Muscle of arm (tissue), 14 donors: ENCODE measurements at places on chromosomes 4 and X.

GRCh38 chr4:118997601-118998000 lies 108.9 kb downstream of the SYNPO2 start:
- DNase-seq = no peak

DNA sequence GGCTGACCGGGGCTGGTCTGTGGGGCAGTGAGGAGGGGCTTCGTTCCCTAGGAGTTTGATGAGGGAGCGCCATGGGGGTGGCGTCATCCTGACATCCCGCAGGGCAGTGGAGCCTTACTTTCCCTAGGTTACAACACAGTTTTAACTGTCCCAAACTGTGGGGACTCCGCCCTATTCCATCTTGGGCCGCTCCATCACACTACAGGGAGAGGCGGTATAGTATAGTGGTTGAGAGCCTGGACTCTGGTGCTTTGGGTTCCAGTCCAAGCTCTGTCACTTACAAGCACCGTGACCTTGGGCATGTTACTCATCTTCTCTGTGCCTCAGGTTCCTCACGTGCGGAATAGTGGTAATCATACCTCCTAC lies 44.2 kb downstream of the ZNF185 start:
- DNase-seq = no peak

DNA sequence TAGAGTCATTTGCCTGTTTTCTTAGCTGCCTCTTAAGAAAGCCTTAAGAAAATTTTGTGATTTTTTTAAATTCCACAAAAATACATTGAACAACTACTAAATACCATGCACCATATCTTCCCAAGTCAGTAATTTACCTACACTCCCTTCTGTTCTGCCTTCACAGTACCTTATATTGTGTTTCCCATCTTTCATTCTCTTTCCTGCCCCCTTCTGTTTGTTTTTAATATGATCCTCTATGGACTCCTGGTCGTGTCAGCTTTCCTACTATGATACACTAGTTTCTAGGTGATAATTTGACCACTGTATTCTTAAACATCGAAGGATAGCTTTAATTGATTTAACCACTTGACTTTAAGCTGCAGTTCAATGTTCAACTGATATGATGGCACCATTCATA lies 297.7 kb upstream of the HAND2 start:
- DNase-seq = no peak

DNA sequence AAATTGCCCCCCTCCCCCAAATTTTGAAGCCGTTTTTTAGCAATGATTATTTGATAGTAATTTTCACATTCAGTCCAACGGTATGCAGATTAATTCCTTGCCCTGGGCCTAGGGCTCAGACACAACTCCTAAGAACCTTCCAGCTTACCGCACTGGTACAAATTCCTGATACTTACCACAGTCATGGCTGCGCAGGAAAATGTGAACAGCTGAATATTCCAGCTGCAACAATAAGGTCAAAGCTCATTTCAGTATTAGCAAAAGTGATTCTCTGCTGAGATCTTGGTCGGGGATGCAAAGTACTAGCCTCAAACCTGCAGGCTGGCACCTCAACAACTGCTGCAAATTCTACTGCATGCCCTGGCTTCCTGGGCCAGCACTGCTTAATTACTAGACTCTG lies 3.0 kb downstream of the ATP11C start:
- no peak for DNase-seq

DNA sequence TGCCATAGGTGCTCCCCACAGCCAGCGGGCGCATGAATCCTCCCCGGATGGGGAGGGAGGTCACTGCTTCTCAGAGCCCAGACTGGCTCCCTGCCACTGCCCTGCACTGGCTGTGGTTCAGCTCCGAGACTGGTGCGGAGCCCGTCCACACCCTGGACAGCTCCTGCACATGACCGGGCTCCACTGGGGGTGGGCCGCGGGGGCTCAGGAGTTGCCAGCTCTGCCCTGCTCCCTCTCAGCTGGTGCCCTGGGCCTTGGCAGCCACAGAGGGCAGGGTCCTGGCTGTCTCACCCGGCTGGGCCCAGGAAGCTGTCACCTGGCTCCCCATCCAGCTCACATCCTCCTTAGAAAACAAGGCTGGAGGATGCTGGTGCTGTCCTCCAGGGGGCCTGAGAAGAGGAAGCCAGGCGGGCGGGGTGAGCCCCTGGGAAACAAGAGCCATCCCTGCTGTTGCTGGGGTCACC lies 64.9 kb upstream of the ADRA2C start:
- no peak for DNase-seq

DNA sequence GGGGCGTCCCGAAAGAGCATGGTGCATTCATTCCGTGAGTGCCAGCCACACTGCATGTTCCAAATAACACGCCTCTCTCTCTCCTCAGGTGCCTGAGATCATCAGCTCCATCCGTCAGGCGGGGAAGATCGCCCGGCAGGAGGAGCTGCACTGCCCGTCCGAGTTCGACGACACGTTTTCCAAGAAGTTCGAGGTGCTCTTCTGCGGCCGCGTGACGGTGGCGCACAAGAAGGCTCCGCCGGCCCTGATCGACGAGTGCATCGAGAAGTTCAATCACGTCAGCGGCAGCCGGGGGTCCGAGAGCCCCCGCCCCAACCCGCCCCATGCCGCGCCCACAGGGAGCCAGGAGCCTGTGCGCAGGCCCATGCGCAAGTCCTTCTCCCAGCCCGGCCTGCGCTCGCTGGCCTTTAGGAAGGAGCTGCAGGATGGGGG lies 54.2 kb downstream of the PTTG2 start:
- DNase-seq = no peak

DNA sequence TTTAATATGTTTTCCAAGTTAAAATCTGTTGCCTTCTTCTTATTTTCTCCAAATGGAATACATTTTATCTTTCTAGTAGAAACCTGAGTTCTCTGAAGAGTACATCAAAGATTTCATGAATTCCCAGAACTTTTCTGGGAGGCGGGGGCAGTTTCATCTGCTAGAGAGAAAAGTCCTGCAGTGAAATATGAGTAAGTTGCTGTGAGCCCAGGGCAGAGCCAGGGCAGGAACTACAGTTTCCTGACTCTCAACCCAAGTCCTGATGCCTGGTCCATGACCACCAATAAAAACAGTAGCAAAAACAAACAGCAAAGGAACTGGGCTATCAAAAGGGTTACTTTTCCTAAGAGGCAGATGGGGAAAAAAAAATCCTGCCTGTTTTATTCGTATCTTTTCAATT lies 239.4 kb upstream of the CTSO start:
- no peak for DNase-seq
